ENCODE measurements at places on chromosomes 7 and 10.

- DNase-seq: no peak
These were observed 146.4 kb upstream of the TMEM106B start for GRCh38 chr7:12064586-12065127.

GRCh38 chr10:119469846-119470245 is 72.7 kb downstream of the RGS10 start:
- no peak for DNase-seq

GRCh38 chr10:82942286-82943099 is 1067.5 kb downstream of the NRG3 start:
- DNase-seq: no peak

DNA sequence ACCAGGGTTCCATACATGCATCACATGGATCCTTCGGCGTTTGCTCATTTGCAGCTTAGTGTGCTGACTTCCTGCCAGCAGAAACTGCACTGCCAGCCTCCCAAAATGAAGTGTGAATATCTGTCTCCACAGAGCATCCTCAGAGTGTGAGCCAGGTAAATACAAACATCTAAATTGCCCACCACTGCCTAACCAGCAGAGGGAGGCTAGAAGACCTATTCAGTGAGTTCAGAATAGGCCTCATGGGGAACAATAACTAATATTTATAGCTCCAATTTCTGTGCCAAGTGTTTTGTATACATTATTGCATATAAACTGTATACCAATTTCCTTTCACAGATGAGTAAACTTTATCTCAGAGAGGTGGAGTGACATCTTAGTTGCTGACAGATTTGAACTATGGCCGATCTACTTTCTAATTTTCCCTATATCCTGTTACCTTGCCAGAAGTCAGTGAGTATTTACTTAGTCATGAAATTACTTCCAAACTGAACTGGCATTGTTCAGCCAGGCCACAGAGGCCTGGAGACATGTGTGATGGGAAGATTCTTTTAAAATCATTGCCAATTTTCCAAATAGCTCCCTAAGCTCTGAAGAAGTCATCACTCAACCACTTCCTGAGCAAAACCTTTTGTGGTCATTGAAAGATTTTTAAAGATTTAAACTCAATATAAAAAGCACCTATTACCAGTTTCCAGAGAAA is 926.5 kb upstream of the GHITM start:
- DNase-seq: no peak

DNA sequence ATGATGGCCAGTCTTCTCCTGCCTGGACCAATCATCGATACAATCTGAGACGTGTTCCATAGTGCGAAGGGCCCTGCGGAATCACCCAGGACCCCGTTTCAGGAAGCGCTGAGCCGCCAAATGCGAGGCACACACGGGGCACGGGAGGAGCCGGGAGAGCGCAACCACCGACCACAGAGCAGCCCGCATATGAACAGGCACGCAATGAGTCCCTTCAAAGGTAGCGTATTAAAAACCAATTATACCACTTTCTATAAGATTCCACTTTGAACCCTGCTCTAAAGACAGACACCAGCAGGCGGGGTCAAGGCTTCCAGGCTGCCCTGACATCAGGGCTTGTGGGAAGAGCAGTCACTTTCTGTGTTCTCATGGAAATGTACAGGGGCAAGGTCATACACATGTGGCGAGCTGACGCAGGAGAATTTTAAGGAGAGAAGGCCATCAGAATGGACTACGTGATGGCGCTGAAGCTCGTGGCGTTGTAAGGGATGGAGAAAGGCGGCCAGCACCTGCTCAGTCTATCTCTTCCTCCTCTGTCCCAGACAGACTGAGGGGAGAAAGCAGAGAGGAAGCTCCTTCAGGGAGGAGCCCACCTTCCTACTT is 46.2 kb downstream of the AMZ1 start:
- no peak for DNase-seq

DNA sequence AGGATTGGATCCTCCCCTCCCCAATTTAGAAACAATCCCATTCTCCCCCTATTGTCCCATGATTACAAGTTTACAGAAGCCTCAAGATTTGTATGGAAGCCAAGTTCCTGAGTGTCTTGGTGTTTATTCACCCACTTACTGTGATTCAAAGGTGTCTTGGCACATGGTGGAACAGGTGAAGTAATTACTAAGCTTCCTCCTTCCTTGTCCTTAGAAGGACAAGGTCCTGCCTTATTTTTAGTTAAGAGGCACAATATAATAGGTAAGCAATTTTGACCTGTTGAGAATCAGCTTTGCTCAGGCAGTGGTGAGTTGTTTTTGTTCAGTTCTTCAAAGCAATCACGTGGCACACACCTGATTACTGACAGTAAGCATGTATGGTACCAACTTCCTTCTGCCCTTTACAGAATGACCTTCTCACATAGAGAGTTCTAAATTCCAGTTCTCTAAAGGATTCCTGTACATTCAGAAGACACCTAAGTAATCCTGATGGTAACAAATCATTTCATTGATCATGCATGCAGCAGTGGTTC is 60.7 kb upstream of the SLC13A1 start:
- DNase-seq: no peak

DNA sequence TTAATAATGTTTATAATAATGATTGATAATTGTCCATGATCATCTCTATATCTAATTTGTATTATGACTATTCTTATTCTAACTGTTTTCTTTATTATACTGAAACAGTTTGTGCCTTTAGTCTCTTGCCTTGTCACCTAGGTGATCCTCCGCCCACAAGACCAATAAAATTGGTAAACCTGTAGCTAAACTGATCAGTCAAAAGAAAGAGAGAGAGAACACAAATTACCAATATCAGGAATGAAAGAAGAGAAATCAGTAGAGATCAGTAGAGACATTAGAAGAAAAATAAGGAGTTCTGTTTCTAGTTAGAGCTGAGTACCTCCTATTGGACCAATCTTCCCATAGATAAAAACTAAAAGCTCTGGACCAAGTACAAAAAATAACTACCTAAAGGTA is 6.1 kb upstream of the COA1 start:
- no peak for DNase-seq

GRCh38 chr7:120986650-120987049 is 1.9 kb upstream of the CPED1 start:
- DNase-seq: no peak

DNA sequence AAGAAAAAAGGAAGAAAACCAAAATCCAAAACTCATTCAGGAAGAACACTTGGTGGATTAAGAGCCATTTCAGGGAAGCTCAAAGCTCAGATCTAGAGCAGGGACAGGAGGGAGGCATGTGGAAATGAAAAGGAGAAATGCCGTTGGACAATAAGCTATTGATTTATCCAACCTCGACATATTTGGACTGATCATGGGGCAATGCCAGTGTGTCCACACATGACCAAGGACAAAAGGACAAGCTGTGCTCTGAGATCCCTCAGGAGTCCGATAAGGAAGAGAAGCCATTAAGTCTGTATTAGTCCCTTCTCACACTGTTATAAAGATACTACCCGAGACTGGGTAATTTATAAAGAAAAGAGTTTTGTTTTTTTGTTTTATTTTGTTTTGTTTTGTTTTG is 684.0 kb upstream of the CELF2 start:
- no peak for DNase-seq

- no peak for DNase-seq
These were observed 109.8 kb downstream of the INPP5A start for GRCh38 chr10:132647424-132647823.

DNA sequence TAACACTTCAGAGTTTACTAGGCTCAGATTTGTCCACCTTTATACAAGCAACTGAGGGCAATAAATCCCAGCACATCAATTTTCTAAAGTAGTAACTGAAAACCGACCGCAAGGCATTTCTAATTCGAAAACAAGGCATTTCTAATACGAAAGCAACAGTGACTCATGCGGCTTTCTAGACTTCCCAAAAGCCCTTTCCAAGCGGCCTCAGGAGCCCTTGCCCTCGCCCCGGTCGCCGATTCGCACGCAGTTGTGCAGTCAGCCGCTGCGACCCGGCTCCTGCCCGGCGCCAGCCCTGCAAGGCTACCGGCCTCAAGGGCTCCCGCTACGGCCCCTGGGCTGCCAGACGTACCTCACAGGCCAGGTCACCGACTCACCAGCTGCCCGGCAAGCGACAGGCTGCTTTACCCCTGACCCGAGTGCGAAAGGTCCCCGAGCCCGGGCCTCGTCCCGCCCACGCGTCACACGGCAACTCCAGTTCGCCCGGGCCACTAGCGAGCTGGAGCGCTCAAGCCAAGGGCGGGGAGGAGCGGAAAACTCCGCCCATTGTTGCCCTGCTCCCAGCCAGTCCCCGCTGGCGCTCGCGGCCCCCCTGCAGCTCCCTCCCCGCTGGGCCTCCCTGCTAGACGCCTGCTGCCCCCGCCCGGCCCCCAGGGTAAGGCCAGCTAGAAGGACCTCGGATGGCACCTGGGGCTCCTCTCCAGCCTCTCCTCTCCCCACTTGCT is 7.3 kb downstream of the NCOA4 start:
- DNase-seq: peak; percentile 95

- no peak for DNase-seq
These were observed 249.3 kb downstream of the REEP3 start for GRCh38 chr10:63770523-63770922.

DNA sequence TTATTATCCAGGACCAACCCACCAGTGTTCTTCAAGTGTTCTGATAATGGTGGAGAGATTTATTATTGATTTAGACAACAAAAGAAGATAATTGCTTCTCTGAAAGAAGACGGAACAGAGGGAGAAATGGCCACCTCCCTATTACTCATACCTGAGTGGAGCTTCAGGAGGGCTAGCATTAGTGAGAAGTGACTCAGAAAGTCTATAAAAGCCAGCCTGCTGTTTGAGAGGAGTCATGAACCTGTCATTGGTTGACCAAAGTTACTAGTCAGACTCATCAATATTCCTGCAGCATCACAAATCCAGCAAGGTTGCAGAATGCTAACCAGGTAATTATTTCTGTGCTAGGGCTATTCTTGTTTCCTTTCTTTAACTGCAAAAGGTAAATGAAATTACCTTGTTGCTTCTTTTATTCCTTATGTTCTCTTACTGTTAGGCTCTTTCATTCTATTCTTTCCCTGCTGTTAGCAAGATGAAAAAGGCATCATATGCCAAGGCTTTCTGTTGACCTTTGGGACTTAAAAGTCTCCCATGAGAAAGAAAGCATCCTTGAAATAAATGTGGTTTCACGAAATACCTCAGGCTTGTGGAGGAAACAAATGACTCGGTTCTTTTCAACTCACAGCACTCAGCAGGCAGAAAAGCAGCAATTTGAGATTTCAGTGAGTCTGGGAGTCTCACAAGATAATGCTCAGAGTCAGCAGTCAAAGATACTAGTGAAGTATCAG is 256.4 kb upstream of the PHYHIPL start:
- DNase-seq: no peak

- no peak for DNase-seq
These were observed 10.2 kb downstream of the WDR11 start for GRCh38 chr10:120861178-120861855.

GRCh38 chr10:69056129-69056528 is 31.8 kb upstream of the SRGN start:
- DNase-seq: no peak

DNA sequence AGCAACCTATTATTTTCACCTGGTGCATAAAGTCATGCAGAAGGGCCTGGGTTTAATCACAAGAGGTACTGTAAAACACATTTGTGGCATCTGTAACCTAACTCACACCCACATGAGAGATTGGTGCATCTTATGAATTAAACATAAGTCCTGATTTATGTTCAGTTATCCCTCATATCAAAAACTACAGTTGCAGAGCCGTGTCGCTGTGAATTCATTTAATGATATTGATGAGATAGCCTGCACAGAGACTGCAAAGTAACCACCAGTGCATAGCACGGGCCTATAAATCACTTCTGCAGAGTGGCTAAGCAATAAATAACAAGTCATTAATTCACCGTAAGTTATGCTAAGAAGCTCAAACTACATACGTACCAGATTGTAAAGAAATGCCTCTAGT is 178.2 kb downstream of the RELN start:
- DNase-seq: no peak

Data from glutamatergic neuron (in vitro differentiated cells).